ENCODE measurements at places on chromosomes 6 and 20.

DNA sequence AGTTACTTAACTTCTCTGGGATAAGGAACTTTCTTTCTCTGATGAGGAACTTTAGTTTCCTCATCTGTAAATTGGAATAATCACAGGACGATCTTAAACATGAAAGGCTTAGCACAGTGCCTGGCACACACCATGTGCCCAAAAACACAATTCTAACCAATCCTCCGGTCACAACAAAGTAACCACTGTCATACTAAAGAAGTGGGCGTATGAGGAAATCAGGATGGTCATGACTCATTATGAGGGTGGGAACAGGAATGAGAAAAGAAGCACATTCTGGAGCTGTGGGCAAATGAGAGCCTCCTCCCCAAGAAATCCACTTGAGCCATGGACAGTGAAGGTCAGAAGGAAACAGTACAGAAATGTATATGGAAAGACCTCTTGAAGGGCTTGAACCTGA lies 82.9 kb downstream of the LRFN2 start:
- no peak for DNase-seq

DNA sequence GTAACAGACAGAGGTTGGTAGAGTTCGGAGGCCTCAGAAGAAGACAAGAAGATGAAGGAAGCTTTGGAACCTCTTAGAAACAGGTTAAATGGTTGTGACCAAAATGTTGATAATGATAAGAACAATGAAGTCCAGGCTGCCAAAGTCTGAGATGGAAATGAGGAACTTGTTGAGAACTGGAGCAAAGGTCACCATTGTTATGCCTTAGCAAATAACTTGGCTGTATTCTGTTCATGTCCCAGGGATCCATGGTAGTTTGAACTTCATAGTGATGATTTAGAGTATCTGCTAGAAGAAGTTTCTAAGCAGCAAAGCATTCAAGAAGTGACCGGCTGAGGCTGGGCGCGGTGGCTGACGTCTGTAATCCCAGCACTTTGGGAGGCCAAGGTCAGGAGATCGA lies 11.1 kb upstream of the LSM14B start:
- DNase-seq, result no peak

DNA sequence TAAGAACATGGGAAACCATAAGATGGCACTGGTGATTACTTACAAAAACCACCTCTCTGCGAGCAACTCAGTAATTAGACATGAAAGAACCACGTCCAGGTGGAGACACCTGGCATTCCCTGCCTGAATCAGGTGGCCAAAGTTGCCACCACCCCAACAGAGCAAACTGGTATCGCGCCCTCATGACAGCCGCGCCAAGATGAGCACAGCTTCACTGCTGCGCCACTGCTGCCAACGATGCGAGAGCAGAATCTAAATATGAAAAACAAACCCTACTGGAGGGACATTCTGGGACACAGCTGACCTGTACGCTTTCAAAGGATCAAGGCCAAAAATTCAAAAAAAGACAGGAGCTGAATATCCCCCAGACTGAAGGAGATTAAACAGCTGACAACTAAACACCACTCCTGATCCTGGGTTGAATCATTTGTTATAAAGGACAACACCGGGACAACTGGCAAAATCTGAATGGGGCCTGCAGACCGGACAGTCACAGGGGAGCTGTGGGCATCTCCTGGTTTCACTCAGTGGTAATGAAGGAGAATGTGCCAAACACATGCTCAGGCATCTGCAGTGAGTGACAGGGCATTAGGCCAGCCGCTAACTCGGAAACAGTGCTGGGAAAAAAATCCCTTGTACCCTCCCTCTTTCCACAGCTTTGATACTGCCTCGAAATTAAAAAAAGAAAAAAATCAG lies 17.4 kb downstream of the CST7 start:
- DNase-seq, result no peak

GRCh38 chr6:38176797-38177751 lies 357.5 kb downstream of the ZFAND3 start:
- no peak for DNase-seq

GRCh38 chr6:149033454-149033853 lies 284.1 kb upstream of the TAB2 start:
- DNase-seq, result no peak

- no peak for DNase-seq
Observed at GRCh38 chr6:28167926-28168325, 26.2 kb downstream of the ZKSCAN8 start.

DNA sequence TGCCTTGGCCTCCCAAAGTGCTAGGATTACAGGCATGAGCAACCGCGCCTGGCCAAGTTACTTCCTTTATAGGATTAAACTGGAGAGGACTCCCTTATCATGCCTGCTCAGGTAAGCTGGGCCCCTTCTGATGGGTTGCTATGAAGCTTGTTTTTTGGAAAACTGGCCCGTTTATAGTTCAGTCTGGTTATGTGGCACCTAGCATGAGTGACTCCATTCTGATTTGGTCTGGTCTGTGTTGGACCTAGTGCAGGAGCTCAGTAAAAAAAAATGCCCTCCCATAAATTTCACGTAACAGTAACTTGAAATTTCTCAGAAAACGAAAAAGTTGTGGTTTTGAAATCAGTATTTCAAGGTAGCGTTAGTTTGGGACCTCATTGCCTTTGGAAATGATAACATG lies 448.4 kb downstream of the HACE1 start:
- DNase-seq, result no peak

DNA sequence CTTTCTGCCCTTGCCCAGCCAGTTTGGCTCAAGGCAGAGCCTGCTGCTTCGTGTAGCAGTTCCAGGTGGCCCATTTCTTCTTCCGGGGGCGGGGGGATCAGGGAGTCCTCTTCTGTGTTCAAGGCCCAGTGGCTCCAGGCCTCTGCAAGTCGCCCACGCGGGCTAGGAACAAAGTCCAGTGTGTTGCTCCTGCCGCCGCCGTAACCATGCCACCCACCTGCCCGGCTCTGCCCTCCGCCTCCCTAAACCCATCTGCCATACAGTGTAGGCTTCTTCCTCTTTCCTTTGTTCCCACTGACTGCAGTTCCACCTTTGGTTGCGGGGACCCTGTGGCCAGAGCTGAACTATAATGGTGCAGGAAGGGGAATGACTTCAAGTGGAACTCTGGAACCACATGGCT lies 43.9 kb upstream of the SRF start:
- no peak for DNase-seq

DNA sequence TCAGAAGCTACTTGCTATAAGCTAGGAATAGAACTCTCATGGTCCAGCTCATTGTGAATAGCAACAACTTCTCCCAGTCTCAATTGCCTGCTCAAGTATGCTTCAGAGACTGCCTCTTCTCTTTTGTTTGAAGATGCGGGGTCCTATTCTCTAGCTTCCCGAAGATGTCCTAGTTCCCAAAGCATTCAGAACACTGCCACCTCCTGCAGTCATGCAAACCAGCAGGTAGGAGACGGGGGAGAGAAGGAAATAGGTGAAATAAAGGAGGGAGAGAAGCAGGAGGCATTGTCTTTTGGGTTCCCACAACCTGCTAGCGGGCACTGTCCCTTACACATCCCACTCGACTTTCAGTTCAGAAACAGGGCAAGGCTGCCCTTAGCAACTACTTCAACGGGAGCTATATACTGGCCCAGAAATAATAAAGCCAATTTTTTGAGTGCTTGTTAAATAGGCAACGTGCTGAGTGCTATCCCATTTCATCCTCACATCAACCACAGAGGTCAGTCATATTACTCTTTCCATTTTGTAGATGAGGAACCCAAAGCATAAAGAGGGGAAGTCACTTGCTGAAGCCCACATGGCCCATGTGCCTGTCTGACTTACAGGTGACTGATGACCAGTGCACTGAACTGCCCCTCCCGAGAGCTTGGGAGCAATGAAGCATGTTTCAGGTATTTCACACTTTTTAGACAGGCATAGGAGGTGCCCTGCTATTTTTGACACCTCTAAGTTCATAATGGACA lies 61.9 kb upstream of the ATXN1 start:
- no peak for DNase-seq

GRCh38 chr6:110319381-110319780 lies 38.8 kb downstream of the METTL24 start:
- no peak for DNase-seq

DNA sequence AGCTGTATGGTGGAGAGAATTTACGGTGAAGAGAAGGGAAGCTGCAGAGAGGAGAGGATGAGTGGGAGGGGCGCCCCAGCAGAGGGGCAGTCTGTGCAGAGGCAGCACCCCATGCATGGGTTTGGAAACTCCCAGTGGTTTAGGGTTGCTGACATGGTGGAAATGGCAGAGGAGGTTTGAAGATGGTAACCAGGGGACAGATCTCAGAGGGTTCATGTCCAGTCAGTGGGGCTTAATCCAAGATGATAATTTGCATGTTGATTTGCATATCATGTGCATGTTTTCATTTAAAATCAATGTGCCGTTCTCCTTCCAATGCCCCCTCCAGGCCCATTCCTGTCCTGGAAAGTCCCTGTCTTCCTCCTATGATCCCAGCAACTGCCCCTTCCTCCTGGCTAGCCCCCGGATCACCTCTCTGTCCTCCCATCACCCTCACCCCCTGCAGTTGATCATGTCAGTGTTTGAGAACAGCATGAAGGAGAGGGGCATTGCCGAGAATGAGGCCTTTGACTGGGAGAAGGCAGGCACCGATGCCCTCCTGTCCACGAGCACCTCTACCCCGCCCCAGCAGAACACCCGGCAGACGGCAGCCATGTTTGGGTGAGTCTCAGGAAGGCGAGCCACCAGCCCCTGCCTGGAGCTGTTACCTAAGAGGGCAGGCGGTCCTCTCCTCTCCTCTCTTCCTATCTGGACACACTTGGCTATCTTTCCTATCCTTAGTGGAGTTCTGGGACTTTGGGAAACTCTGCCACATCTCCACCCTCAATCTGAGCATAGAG lies 14.3 kb downstream of the TTBK1 start:
- DNase-seq, result no peak

GRCh38 chr6:12779772-12780171 lies 63.2 kb downstream of the PHACTR1 start:
- DNase-seq, result no peak

DNA sequence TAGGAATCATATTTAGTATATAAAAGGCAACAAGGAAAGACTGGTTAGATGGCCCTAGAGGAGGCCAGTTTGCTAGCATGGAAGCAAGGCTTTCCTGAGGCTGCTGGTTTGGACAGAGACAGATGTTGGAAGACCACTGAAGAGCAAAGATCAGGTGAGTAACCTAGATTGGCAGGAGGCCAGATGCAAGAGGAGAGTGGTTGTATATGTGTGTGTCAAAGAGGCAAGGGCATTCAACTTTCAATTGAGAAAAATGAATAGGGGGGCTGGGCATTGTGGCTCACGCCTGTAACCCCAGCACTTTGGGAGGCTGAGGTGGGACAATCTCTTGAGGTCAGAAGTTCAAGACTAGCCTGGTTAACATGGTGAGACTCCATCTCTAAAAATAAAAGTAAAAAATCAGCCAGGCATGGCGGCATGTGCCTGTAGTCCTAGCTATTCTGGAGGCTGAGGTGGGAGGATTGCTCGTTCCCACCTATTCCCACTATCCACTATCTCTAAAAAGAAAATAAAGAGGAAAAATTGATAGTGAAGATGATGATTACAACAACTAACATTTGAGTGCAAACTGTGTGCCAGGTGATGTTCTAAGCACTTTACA lies 79.8 kb downstream of the PRDM1 start:
- DNase-seq, result no peak

DNA sequence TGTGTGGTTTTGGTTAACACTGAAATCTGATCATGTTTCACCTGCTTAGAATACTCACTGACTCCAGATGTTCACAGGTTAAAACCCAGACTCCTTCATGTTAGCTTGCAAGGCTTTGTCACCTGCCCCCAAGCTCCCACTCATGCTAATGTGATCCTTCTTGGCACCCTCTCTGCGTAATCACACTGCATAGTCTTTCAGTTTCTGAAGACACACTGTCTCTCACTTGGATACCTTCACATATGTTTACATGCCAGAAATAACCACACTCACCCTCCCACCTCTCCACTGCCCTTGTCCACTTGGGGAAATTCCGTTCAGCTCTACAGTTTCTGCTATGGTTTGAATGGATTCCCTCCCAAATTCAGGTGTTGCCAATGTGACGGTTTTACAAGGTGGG lies 234.7 kb upstream of the SASH1 start:
- DNase-seq, result no peak

DNA sequence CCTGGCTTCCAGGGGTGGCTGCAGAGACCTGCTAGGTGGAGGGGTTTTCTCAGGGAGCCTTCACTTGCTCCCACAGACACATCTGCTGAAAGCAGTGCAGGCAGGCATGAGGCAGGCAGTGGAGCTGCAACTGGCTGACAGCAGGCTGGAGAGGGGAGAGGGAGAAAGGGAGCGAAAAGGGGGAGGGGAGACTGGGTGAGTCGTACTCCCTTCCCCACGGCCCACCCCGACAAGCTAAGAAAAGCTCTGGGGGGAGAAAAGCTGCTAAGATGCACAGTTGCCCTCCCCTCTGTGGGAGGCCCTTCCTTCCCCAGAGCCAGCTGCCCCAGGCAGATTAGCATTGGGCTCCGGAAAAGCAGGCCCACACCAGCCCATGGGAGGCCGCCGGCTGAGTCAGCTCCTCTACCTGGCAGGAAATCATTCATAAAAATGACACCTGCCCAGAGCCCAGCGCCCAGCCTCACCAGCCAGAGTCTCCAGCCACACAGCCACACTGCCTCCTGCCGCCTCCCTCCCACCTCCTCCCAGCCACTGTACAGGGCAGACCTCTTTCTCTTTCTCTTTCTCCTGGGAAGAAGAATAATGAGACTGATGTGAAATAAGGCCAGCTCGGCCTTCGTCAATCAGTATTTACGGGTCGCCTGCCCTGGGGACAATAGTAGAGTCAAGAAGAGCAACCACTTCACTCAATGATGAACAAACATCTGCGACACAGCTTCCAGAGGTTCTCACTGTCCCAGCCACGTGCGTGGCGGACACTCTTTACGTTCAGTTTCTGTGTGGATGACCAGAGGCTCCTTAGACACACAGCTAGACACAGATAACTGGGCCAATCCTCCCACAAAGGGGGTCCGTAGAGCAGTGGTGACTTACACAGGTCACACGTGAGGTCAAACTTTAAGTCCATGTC lies 7.7 kb upstream of the C20orf203 start:
- no peak for DNase-seq

GRCh38 chr6:89138173-89138572 lies 7.7 kb upstream of the PM20D2 start:
- DNase-seq, result no peak

GRCh38 chr6:150272264-150272975 lies 96.4 kb upstream of the IYD start:
- no peak for DNase-seq

DNA sequence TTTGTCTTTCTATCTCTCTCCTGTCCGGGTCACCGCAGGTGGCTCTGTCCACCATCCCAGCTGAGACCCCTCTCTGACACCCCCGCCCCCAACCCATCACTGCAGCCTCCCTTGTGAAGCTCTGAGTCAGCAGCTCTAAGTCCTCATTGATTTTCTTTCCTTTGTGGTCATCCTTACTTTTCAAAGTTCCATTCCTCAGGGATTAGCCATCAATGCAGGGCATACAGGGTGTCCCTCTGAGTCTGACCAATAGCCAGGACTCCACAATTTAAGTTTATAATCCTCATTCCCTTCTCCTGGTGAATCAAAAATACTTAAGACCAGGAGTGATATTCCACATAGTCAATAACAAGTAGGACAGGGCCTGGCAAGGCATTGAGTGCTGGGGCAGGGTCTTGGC lies 333.3 kb upstream of the CNR1 start:
- no peak for DNase-seq

- DNase-seq, result no peak
Observed at GRCh38 chr6:138419766-138420165, 15.7 kb downstream of the HEBP2 start.

Data from stimulated activated CD4-positive, alpha-beta T cell treated with anti-CD3 and anti-CD28 coated beads, Interleukin-15, amount 100 ng/mL, for 48 hours (primary cell).